ENCODE measurements at places on chromosomes 3 and 15.

- no peak for DNase-seq
Measured at GRCh38 chr3:123013876-123014275, 13.7 kb downstream of the SEMA5B start.

DNA sequence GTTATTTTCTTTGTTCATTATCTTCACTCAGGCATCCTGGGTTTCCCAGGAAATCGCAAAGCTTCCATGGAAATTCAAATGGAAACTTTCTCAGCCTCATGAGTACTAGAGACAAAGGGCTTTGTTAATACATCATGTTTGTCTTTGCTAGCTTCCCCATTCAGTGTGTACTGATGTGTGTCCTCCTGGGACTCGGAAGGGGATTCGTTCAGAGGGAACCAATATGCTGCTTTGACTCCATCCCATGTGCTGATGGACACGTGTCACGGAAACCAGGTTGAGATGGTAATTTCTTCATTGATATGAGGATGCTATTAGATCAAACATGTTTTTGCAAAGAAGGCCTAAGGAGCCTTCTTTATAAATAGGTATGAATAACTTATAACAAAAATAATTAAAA, 87.0 kb upstream of the KCNAB1 start:
- no peak for DNase-seq

- DNase-seq: no peak
Measured at GRCh38 chr15:101773496-101774100, 29.7 kb upstream of the OR4F6 start.

DNA sequence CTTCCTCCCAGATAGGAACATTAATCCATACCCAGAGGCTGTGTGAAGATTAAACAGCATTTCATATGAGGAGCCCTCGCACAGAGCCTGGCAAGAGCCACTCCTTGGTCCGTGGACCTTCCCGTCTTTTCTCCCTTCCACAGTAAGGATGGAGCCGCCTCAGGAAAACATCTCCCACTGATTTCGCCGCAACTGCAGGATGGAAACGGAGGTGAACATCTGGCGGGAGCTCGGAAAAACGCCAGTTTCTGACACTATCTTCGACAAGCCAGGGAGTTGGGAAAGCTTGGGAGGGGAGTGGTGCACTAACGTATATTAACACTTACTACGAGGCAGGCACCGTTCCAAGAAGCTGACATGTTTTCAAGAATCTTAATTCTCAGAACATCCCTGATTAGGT, 157.9 kb downstream of the XXYLT1 start:
- DNase-seq: no peak

DNA sequence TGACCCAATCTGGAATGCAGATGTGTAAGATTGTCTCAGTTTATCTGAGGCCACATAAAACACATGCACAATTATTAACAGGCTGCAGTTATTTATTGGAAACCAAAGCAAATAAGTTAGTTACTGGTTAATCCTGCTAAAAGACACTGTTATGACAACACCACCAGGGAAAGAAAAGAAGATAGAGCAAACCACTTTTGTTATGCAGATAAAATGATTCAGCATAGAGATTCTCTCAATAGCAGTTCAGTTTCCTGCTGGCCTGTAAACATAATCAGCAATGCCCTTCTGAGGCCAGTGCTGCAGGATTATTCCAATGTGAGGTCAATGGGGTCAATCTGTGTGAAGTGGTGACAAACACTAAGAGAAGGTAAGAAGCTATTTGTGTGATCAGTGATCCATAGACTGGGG, 244.4 kb downstream of the ZBTB20 start:
- no peak for DNase-seq

GRCh38 chr15:60408463-60408981, 10.7 kb upstream of the ANXA2 start:
- DNase-seq: no peak

- DNase-seq: no peak
Measured at GRCh38 chr15:73680549-73680948, 3.6 kb upstream of the CD276 start.

- DNase-seq: no peak
Measured at GRCh38 chr3:102059145-102059943, 210.0 kb downstream of the NFKBIZ start.

GRCh38 chr15:39444735-39445470, 136.0 kb upstream of the THBS1 start:
- DNase-seq: no peak

DNA sequence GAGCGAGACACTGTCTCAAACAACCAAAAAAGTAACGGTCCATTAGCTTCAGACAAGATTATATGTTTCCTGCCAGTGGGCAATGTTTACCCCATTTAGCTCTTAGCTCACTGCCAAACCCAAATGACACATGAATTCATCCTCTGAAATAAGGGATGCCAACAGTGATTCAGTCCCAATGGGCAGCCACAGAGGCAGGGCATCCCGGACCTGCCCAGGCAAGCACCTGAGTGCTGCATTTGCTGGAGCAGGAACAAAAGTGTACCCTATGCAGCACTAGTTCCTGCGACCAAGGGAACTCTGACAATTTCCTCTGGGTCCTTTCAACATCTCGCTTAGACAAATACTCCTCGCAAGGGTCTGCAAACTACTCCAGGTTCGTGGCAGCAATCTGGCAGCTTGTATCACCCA, 8.0 kb downstream of the IP6K2 start:
- DNase-seq: no peak

DNA sequence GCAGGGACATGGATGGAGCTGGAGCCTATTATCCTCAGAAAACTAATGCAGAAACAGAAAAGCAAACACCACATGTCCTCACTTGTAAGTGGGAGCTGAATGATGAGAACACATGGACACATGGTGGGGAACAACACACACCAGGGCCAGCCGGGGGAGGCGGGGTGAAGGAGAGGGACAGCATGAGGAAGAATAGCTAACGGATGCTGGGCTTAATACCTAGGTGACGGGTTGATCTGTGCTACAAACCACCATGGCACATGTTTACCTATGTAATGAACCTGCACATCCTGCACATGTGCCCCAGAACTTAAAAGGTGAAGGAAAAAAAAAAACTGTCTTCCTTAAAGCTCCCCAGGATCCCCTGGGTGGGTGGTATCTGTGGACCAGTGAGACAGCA, 87.1 kb downstream of the ADAMTS17 start:
- no peak for DNase-seq

DNA sequence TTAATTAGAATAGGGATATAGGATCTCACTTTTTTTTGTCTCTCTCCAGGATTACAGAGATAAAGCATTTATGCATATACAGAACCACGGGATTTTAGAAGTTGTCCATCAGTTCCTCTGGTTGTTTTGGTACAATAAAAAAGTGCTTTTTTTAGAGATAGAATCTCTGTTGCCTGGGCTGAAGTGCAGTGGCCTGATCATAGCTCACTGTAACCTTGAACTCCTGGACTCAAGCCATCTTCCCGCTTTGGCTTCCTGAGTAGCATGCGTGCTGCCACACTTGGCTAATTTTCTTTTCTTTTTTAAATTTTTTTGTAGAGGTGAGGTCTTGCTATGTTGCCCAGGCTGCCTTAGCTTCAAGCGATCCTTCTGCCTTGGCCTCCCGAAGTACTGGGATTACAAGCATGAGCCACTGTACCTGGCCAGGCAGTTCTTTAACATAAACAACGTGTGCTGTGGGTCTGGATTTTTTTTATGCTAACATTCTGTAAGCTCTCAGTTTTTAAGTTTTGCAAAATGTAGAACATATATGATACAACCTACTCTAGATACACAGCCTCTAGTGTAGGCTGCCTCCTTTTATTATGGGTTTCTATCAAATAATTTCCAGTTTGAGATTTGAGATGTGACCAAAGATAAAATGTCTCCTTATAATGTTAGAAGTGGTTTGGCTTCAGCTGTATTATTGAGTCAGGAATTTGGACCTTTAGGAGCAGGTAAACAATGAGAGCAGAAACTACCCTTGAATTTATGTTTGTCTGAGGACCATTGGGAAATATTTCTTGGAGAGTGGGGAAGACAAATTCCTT, 57.4 kb upstream of the ULK4 start:
- no peak for DNase-seq

DNA sequence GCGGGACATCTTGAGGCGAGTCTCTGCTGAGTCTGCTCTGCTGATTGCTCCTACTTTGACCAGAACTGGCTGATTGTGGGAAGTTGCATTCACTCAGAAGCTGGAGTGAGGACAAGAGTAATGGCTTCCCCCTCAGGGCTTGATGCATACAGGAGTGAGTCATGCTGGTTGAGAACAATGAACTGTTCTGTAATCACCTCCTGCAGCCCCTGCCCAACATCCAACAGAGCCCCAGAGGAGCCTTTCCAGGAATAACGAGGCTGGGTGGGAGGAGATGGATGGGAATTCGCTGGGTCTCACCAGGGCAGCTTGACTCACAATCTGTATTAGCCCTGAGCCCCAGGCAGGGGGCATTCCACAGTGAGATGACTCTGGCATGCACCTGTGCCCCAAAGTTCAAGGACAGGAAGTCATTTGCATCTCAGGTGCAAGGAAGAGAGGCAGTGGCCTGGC, 85.0 kb downstream of the RAB11A start:
- no peak for DNase-seq

- peak; percentile 10 for DNase-seq
Measured at GRCh38 chr3:51706788-51707731, at the start of gene GRM2. TSS of gene GRM2 (plus strand) at chr3:51707068. CDS start at chr3:51708984, 1,916 bp downstream.

GRCh38 chr15:56156877-56157276, 86.8 kb downstream of the RFX7 start:
- no peak for DNase-seq

DNA sequence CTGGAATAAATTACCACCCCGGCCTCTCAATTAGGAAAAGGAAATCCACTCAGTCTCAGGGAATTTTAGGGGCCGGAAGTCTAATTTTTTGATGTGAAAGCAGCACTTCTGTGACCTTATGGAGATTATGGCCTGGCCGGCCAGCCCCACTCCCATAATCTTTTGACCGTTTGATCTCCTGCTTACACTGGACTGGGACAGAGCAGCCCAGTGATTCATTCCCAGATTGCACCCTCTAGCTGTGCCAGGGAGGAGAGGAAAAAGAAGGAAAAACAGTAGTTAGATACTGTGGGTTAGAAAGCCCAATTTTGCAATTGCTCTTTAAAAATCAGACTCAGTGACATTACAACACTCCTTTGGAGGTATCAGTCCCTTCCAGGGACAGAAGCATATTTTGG, 32.4 kb downstream of the GJD2 start:
- DNase-seq: no peak

DNA sequence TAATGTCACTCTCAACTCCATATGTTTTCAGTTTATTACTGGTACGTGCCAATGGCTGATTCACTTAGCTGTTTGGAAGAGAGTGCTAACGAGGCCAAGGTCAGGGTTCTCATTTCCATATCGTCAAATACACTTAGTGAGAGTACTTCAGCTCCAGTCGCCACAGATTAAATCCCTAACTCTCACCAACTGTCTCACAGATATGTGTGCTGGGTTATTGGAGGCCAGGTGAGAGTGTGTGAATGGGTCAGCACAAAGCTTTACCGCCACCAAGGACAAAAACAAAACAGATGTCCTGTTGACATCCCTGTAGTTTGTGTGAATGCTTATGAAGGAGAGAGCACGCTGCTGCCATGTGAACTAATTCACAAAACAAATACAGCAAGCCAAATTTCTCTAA, 133.5 kb upstream of the TBL1XR1 start:
- no peak for DNase-seq

DNA sequence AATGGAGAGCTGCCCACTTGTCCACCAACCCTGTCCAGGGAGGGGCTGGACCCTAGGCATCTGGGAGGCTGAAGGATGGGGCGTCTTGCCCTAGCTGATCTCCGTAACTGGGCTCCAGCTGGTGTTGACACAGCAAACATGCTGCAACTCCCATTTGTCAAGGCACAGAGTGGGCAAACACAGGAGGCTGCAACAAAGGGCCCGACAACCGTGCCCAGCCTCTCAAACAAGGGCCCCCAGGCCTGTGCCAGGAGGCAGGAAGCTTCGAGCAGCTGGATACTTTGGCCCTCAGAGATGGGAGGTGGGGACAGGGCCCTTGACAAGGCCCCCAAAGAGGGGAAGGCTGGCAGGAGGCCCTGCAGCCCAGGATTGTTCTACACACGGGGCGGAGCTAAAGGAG, 64.2 kb upstream of the TMEM115 start:
- no peak for DNase-seq

DNA sequence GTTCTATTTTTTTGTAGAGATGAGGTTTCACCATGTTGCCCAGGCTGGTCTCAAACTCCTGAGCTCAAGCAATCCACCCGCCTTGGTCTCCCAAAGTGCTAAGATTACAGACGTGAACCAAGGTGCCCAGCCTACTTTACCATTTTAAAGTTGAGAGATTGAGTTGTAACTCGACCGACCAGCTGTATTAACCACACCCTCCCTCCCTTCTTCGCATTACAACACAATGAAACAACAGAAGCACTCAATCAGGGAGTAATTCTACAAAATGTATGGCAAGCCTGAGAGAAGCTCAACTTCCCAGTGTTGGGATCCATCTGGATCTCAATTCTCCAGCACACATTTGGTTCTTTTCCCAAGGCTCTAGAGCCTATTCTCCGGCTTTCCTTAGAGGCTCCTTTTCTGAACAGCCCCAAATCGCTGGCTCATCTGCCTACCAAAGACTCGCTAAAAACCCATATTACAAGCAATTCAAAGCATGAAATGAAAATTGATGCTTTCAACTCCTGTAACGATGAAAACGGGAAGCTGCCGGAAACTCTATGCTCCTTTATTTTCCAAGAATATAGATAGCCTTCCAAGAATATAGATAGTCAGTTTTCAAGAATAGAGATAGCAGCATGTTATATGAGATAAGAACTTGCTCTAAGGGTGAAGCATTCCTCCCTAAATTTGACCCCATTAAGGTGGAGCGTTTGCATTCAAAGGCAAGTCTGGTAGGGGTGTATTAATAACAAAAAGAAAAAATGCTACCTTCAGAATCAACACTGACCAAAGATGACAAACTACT, 450.9 kb downstream of the MAGI1 start:
- DNase-seq: no peak

- DNase-seq: no peak
Measured at GRCh38 chr15:57614241-57614640, 22.5 kb downstream of the MYZAP start.

GRCh38 chr15:101277038-101277822, at the start of gene SELENOS:
TSS of gene SELENOS (minus strand) at chr15:101277485. CDS start at chr15:101277417, 68 bp downstream.
- DNase-seq: peak; percentile 65

GRCh38 chr3:138197524-138197923, 10.4 kb downstream of the ARMC8 start:
- DNase-seq: no peak

GRCh38 chr3:35028157-35028556, 611.2 kb upstream of the ARPP21 start:
- no peak for DNase-seq

GRCh38 chr3:115301364-115301860, 154.3 kb upstream of the ZBTB20 start:
- no peak for DNase-seq

GRCh38 chr3:78621061-78621716, 1146.6 kb downstream of the ROBO1 start:
- no peak for DNase-seq
